ENCODE measurements at places on chromosomes 5 and 9.

- DNase-seq, result no peak
Measured at GRCh38 chr5:135232958-135233357, 166.1 kb downstream of the MACROH2A1 start.

- DNase-seq, result no peak
Measured at GRCh38 chr5:140677947-140678346, 4.6 kb upstream of the DND1 start.

- DNase-seq, result no peak
Measured at GRCh38 chr5:145141534-145141933, 693.6 kb downstream of the PRELID2 start.

DNA sequence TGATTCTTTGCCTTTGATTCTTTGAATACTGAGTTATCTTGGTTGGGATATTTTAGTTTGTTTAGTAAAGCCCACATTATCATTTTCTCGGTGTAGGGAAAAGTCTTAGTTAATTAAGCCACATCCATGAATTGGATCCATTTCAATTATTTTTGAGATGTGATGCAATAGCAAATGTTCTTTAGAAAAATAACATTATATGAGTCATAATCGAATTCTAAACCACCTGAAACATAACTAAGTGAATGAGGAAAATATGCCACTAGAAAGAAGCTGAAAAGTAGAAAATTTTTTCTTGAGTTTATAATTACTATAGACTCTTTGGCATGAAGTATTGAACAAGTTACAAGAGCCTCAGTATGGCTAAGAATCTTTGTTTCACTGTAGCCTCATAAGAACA is 17.5 kb upstream of the CCDC192 start:
- no peak for DNase-seq

DNA sequence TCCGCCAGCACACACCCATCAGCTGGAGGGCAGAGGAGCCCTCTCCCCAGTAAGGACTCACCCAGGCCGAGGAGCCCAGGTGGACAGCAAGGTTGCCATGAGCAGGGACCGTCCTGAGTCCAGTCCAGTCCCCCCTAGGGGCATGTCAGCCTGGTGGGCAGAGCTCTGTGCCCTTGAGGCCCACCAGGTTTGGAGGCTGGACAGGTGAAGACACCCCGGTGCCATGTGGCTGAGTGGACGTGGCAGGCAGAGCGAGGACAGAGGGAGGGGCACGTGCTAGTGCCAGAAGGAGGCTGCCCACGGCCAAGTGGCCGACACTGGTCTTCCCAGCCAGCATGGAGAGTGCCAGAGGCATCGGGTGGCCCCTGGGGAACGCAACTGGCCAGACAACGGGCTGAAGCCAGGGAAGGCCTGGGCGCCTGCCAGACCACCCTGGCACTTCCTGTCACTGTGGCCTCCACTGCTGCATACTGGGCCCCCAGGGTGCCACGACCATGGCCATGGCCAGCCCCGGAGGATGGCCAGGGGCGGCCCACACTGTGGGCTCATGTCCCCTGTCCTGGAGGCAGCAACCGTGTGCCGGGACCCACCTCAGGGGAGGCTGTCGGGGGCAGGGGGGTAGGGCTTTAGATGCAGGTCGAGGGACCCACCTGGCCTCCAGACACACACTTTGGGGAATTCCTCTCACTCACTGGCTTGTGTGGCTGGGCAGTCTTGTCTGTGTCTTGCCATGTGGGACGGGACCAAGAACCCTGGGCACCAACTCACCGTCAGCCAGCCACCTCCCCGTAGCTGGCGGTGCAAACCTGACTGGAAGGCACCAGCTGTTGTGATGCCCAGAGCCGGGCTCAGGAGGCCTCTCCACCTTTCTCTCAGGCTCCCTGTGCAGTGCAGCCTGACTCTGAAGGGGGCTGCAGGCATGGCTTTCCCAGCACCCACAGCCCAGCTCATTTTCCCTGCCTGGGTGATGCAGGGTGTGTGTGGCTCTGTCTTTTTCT is 42.3 kb upstream of the LPCAT1 start:
- DNase-seq, result no peak

DNA sequence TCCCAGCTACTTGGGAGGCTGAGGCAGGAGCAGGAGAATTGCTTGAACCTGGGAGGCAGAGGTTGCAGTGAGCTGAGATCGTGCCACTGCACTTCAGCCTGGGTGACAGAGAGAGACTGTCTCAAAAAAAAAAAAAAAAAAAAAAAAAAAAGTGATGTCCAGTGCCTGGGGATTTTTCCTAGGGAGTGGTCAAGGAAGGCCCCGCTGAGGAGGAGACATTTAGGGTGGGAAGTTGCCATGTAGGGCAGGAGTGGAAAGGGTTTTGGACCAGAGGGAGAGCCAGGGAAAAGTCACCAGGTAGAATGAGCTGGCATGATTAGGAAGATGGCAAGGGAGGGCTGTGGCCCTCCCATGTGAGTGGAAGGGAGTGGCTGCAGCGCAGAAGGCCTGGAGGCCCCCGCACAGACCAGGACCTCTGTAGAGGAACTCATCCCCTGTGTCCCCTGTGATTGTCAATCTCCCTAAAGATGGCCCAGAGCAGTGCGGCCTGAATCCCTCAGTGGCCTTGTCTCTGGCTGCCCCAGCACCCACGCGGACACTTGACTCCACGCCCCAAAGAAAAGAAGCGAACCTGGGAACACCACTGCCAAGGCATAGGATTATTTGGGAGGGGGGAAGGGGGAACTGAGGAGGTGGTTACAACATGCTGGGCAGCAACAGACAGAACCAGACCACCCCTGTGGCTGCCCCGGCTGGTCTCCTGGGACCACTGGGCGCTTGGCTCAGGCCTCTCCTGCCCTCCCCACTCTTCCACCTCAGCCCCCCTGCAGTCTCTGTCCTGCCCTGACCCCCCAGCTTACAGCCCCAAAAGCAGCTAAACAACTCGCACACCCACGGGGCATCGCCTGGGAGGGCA is 2.6 kb upstream of the SQSTM1 start:
- DNase-seq, result no peak

DNA sequence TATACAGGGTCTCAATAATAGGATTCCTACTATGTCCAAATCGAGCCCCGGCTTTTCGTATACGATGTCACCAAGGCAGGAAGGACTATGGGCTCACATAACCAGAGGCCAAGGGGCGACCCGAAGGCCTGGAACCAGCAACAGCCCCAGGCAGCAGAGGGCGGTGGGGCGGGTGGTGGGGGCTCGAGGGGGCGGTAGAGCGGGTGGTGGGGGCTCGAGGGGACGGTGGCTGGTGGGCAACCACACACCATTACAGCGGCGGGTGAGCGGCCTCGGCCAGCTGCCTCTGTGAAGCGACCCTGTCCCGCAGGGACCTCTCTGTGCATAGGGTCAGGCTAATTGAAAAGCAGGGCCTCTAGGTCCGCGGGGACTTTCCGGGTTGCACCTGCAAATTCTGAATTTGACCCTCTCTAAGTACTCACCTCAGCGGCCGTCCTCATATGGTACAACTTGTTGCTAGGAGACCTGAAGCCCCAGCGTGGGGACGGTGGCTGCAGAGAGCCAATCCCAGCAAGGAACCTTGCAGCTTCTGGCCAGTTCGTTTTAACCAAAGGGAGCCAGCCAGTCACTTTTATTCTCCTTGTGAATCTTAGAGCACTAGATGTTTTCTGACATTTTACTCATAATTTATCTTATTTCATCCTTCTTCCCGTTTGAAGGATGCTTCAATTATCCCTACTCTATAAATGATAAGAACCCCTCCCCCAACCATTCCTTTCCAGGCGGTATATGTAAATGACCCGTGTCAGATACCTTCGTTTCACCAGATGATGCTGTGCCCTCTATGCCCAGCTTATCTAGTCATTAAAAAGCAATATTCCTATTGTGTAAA is at the start of gene NME5:
TSS of gene NME5 (minus strand) at position 480 of the 832 bp plus-strand sequence. CDS start 648 bp downstream, outside the sequence.
- no peak for DNase-seq

DNA sequence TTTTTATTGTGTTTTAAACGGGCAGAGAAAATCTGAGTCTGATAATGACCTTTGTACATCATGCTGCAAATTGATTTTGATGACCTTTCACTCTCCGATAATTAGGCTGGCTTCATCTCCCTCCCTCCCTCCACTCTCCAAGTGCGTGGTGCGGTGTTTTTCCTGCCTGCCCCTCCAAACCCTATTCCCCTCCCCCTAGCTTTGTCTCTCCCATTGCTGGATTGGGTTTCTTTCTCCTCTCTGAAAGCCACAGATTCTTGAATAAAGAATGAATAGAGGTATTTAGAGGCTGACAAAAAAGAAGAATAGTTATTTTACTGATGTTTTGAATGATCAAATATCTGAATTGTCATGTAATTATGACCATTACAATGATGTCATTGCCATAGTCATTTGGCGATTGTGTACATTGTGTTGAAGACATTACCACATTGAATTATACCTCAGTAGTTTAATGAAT is 571.1 kb upstream of the ZNF608 start:
- DNase-seq, result no peak

DNA sequence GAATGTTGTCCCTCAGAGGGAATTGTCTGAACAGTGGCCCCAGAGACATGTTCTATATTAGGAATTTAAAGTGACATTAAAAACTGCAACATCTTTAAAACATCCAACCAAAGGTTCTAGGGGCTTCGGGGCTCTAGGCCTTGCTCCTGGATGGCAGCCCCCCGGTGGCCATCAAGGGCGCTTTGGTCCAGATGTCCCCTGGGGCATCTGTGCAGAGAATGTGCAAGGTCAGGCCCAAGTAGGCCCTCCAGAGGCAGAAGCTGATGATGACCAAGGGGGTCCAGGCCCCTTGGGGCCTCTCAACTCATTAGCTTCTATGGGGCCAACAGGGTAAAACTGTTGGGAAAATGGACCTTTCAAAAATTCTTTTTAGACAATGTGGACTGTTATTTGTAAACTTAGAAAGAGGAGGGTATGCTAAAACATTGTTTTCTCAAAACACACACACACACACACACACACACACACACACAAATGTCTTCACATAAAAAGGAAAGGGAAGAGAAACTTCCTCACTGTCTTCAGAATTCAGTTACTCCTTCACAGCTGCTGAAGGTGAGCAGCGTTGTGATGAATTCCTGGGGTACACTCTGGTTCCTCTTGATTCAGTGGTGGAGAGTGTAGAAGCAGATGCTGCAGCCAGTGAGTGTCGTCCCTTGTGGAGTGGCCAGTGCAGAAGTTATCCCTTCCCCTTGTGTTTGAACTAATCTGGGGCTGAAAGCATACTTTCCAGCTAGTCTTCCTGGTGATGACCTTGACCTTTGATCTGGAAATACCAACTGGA is 125.2 kb downstream of the WDR41 start:
- DNase-seq, result no peak

DNA sequence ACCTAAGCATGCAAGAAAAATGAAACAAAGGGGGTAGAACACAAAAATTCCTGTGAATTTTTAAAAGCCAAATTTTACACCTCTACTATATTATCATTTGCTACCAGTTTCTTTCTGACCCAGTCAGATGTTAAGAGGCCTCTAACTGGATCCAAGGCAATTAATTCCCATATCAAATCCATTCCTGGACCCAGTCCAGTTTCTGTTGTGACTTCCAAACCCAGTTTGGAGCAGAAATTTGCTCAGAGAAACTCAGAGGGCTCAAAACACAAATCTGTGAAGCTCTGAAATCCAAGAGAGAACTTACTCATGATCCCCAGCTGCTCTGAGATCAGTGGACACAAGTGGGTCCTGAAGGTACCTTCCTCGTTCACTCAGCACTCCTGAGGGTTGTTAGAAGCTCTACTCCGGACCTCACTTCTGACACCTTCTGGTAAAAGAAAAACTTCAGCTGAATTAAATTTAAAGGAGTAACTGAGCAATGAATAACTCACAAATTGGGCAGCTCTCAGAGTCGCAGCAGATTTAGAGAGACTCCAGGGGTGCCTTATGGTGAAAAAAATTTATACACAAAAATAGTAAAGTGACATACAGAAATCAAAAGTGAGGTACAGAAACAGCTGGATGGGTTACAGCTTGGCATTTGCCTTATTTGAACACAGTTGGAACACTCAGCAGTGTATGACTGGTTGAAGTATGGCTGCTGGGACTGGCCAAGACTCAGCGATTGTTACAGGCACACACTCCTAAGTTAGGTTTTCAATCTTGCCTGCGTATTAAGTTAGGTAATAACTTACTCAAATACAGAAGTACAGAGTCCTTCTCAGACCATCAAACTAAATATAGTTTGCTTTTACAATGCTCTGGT is 32.4 kb downstream of the INSL4 start:
- no peak for DNase-seq

GRCh38 chr9:98317134-98317857 is 61.8 kb upstream of the TBC1D2 start:
- DNase-seq, result no peak

DNA sequence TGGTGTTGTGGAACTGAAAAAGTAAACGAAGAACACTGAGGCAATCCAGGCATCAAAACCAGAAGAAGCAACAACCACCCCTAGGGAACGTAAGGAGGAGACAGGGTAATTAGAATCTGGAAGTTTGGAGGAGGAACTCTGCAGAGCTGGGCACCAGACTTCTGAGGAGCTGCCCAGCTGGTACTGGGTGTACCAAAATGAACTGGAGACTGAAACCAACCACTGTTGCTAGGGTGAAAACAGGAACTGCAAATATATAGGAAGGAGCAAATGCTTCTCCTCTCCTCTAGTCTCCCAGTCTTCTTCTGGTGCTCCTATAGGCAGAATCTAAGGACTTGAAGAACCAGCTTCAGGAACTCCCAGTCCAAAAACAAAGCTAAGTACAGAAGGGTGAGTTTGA is 189.8 kb downstream of the ELAVL2 start:
- DNase-seq, result no peak

GRCh38 chr5:118310401-118310800 is 677.9 kb downstream of the DTWD2 start:
- no peak for DNase-seq

DNA sequence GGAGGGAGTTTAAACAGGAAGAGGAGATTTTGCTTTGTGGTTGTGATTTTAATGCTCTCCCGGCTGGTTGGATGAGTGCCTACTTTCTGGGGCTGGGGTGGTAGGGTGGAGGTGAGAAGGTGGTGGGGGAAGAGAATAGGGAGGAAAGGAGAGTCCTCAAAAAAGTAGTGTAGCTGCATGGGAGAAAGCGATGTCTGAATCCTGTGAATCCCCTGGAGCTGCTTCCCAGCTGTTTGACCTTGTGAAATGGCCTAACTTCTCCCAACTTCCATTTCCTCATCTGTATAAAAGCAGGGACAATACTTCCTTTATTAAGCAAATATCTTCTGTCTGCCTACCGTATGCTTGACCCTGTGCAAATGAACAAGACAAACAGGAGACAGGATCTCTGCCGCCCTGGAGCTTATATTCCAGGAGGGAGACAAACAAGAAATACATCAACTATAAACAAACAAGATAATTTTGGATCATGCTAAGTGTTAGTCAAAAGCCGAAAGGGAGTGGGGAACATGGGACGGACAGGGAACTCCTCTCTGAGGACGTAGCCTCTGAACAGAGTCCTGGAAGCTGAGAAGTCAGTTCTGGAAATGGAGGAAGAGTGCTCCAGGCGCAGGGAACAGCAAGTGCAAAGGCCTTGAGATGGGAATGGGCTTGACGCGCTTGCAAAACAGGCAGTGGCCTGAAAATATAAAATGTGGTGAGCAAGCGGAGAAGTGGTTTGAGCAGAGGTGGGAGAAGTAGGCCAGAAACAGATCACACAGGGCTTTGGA is 103.5 kb downstream of the SPRY4 start:
- no peak for DNase-seq

- DNase-seq, result no peak
Measured at GRCh38 chr5:169166078-169166477, 134.9 kb downstream of the SLIT3 start.

- DNase-seq, result no peak
Measured at GRCh38 chr5:131649161-131649560, 14.1 kb upstream of the RAPGEF6 start.

- DNase-seq, result no peak
Measured at GRCh38 chr5:17042041-17042440, 106.0 kb upstream of the MYO10 start.
